ENCODE measurements at places on chromosomes 2 and 18. TPM values are rescaled to one million over a fixed set of nuclear protein-coding genes. Genes with fewer than 3 reads are reported as not detected.

GRCh38 chr18:27062802-27063201 lies 122.3 kb downstream of the CHST9 start:
- DNase-seq: no peak

DNA sequence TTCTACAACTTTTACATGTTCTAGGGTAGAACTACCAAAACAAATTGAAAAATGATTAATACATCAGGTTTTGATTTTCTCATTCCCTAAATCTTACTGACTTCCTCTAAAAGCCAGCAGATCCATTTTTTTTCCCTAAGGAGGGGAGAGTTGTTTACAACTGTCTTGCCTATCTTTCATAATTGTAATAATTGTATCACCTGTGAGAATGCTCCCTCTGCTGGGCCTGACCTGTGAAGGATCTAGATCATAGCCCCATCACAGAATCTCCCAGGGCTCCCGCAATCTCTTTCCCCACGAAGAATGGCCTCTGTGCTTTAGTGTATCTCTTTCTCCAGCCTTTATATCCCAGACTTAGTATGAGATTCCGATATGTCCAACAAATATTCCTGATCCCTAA lies 9.1 kb downstream of the LOXL3 start:
- DNase-seq: no peak

DNA sequence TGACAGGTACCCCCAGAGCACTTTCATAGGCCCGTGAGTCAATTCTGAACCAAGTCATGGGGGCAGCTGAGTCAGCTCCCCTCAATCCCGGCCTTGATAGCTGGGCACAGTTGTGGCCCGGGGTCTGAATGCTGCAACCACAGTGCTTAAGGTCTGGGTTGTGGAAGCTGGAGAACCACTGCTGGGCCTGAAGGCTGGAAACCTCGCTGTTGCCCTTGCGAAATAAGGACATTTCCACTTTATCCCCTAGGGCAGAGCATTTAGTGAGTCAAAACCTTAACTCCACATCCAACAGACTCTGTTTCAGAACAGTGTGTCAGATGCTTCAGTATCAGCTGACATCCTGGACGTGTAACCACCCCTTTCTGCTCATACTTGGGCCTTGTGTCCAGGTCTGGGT lies 58.6 kb downstream of the SP110 start:
- DNase-seq: no peak

DNA sequence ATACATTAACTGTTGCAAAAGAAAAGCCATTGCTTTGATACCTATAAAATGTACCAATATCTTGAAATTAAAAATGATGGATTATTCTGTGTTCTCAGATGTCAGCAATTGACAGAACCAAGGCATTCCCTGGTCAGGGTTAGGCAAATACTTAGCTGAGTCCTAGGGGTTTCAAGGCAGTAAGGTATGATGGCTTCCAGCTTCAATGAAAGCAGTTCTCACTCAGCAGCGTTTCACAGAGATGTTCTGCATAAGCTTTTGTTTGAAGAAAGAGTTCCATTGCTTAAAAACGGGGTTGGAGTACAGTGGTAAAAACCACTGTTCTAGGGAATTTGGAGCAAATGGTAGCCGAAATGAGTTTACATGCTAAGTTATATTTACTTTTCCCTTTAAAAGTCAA lies 17.0 kb upstream of the KANSL1L start:
- DNase-seq: no peak

GRCh38 chr2:220555961-220556630 lies 928.7 kb downstream of the SLC4A3 start:
- DNase-seq: no peak

DNA sequence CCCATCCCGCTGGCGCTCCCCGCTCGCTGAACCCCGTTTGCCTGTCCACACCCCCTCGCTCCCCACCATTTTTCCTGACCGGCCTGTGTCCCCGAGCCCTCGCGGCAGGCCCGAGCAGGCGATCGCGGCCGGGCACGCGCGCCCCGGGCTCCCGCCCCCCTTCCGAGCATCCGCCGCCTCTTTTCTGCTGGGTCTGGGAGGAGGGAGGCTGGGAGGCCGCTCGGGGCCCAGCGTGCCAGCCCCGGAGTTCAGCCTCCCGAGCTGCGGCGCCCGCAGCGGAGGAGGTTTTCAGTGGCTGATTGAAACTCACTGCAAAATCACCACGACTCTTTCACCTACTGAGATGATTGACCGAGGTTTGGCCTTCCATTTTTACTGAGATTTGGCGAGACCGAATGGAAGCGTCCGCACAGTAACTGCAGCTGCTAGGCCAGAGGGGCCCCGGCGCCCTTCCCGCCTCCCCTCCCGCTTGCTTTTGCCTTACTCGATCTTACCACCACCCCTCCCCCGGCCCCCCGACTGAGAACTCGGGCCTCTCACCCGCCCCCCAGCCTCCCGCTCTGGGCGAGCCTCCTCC lies 4.8 kb downstream of the SOX11 start:
- DNase-seq: peak; percentile 87

- no peak for DNase-seq
These were observed 450.2 kb downstream of the ERBB4 start for GRCh38 chr2:212088353-212088752.

DNA sequence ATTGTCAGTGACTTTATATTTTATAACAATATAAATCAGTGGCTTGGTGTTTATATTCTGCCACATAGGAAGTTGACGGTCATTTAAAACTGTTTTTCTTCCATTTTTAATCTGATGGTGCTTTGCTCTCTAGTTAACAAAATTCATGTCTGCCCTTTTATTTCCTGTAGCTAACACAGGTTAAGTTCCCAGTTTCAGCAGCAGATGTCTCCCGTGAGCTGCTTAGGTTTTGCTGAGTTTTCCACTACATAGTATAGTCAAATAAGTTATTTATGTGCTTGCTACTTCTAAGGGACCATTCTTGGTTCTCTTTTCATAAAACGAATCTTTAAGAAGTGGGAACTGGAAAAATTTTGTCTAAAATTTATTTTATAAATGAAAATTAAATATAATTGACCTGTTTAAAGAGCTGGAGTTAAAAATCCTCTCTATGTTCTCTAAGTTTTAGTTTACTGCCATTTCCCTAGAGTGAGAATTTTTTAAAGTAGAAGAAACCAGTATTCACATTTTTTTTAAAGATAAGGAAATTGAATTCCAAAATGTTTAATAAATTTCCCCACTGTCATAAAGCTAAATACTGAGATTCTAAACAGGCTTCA lies 20.6 kb downstream of the HTR2B start:
- peak; percentile 75 for DNase-seq

DNA sequence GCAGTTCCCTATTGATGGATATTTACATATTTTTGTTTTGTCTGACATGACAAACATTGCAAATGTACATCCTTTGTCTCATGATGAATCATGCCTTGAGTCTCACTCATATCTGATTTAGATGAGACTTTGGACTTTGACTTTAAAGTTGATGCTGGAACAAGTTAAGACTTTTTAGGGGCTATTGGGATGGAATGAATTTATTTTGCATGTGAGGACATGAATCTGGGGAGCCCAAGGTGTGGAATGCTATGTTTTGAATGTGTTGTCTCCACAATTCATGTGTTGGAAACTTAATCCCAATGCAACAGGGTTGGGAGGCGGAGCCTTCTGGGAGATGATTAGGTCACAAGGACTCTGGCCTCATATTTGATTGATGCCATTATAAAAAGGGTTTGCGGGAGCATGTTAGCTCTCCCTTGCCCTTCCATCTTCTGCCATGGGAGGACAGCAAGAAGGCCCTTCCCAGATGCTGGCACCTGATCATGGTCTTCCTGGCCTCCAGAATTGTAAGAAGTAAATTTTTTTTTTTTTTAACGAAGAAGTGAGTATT lies 29.1 kb upstream of the INO80D start:
- DNase-seq: no peak

GRCh38 chr2:28545590-28546200 lies 49.8 kb downstream of the PLB1 start:
- no peak for DNase-seq

GRCh38 chr2:59462422-59463197 lies 1090.8 kb downstream of the BCL11A start:
- no peak for DNase-seq

- peak; percentile 53 for DNase-seq
These were observed 21.0 kb downstream of the HJURP start for GRCh38 chr2:233833345-233833744.

DNA sequence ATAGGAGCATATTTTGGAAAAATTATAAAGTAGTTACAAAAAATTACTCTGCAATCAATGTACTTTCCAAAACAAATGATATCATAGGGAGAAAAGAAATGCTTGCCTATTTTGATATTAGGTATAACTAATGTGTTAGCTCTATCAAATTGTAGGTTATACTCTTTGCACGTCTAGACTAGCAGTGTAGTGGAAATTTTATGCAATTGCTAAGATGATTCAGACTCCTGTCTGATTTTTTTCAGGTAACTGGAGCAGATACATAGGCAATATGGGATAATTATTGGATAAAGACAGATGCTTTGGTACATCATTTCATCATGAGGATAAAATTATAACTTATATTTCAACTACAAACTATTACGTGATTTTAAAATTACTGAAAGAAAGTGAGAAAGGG lies 918.3 kb downstream of the EPHA4 start:
- DNase-seq: no peak

DNA sequence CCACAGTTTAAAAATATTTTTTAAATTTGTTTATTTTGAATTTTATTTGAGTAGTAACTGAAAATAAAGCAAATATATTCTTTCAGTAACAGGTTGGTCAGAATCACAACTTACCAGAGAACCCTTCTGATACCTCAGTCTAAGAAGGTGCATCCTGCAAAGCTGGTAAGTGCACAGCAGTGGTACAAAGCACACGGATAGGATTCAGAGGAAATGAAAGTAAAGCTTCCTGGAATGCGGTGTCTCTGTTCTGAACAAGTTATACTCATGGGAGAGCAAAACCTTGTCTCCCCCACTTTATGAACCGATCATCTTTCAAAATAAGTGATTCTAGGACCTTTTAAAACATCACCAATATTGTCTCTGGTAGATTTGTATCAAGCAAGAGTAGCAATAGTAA lies 398.3 kb downstream of the TMX3 start:
- DNase-seq: peak; percentile 19

GRCh38 chr2:26532301-26533250 lies 54.7 kb upstream of the OTOF start:
- DNase-seq: no peak

DNA sequence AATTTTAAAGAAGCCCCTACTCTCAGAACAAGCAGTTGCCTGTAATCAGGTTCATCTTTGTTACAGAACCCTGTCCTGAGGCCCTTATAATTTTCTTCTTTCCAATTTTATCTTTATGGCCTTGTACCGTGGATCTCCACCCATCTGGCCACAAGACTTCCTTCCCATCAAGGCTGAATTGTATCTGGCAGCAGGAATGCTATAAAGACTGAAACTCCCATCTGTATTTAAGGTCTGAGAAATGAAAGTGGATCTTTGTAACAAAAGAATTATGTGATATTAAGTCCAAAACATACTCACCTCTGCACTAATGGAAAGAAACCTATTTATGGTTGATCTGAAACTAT lies 91.8 kb downstream of the METTL8 start:
- DNase-seq: peak; percentile 73

DNA sequence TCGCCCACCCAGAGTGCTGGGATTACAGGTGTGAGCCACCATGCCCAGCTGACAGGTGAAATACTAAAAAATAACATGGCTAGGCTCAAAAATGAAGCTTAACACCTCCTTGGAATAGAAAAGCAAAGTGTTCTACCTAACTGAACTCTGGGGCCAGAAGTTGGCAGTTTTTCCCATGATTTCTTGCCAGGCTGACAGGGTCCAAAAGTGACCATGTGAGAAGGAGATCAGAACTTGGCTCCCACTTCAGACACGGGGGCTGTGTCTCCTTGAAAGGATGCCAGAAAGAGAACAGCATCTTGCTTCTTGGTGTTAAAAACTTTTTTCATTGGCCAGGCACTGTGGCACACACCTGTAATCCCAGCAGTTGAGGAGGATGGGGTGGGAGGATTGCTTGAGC lies 47.0 kb downstream of the BMPR2 start:
- peak; percentile 25 for DNase-seq

- no peak for DNase-seq
These were observed 97.2 kb upstream of the GPR45 start for GRCh38 chr2:105144152-105144940.

- DNase-seq: peak; percentile 85
These were observed 105.6 kb downstream of the PRPF40A start for GRCh38 chr2:152611458-152612231.

GRCh38 chr2:149690825-149691224 lies 103.2 kb upstream of the MMADHC start:
- no peak for DNase-seq

GRCh38 chr18:8084160-8084559 lies 517.0 kb downstream of the PTPRM start:
- DNase-seq: peak; percentile 48

GRCh38 chr2:143128681-143129580 lies at the start of gene ARHGAP15:
Gene ARHGAP15, plus strand, starts transcription at chr2:143129419.
- peak; percentile 47 for DNase-seq

- peak; percentile 78 for DNase-seq
These were observed at the start of gene SESTD1 for GRCh38 chr2:179264368-179265081. Gene SESTD1, minus strand, starts transcription at chr2:179264832. Its CDS starts 72,991 bp downstream, at chr2:179191841.

- no peak for DNase-seq
These were observed 11.4 kb upstream of the DTNB start for GRCh38 chr2:25684577-25685473.

DNA sequence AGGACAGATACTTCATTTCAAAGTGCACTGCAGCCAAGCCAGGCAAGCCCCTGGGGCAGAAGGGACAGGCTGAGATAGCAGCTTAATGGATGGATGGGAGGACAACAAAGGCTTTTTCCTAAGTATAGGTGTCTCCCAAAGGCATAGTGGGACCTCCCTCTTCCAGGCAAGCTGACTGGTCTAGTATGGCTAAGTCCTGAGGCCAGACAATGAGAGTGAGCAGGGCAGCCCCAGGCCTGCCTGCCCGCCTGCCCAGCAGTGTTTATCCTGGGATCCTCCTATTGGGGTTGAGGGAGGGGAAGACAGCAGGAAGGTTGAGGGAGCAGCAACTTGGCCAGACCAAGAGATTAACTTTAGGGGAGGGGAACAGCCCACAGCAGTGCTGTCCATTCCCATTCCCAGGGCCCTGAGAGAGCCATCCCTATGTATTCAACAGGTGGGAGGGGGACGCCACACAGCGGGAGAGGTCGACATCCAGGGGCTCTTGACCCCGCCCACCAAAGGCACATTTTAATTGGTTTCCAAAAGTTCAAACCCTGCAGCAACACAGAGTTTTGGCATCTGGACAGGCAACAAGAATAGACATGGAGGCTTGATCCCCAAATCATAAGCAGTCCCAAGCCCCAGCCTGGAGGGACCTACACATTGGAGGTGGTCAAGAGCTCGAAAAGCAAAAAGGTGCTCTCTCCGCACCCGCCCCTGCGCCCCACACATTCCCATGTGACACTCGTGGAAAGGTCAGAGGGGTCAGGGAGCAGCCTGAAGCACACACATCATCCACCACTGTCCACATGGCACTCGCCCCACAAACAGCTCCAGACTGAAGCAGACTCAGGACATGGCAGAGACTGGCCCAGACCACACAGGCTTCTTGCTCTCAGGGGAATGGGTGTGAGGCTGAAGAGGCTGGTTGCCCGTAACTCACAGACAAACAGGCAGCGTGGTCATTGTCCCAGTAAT lies 2.9 kb upstream of the SFXN5 start:
- DNase-seq: no peak

Gene GAREM1
- 13.4 TPM for polyA plus RNA-seq

Gene ALPI
- polyA plus RNA-seq: not detected

Gene CRYGC
- not detected for polyA plus RNA-seq

Gene LOXL3
- polyA plus RNA-seq: 10.8 TPM

Gene MTCL1
- polyA plus RNA-seq: 21.3 TPM

Gene PRKD3
- 22.3 TPM for polyA plus RNA-seq

Gene IL18R1
- 0.65 TPM for polyA plus RNA-seq

Gene ACMSD
- 1.6 TPM for polyA plus RNA-seq

Gene ITPRIPL1
- 3.3 TPM for polyA plus RNA-seq

Gene RGPD3
- polyA plus RNA-seq: 0.11 TPM

Gene CTDSP1
- 88.9 TPM for polyA plus RNA-seq

All from muscle of leg (tissue), 16 donors.